ENCODE measurements at places on chromosomes 7 and 10. TPM values are rescaled to one million over a fixed set of nuclear protein-coding genes. Genes with fewer than 3 reads are reported as not detected.
A peak's percentile ranks its signal among the peaks of the same experiment; 100 is the strongest.

ITPRID1 gene
- not detected for total RNA-seq

EEPD1 gene
- 8.8 TPM for total RNA-seq

CALML5 gene
- total RNA-seq, result not detected

LIPM gene
- not detected for total RNA-seq

DNA sequence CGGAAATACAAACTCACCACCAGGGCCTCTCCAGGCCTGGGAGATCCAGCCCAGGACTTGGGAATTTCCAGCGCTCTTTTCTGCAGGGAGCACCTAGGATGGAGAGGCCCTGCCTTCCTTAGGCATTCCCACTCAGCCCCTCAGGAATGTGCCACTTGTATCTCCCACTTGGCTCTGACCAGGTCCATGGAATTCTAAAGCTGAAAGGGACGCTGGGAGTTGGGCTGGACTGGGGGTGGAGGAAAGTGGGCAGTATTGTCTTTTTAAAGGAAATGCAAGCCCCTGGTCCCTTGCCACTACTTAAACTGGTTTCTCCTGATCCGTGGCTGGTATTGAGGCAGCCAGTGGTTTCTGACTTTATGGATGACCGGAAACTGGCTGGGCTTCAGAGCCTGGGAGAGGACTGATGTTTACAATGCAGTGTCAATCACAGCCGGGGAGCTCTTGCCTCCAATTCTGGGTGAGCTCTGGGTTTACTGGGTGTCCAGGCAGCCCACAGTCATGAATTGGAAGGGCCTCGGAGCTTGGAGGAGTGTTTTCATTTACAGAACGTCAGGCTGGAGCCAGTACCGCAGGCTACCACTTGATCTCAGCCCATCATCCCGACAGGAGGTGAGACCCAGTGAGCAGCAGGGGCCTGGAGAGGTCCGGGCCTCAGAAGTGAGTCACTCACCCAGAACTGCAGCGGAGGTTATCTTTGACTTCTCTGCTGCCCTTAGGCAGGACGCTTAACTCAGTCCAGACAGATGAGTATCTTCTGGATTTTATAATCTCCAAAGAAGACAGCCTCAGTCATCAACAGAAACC lies 27.3 kb downstream of the AGAP3 start:
- H3K27me3 ChIP-seq, result no peaks in the 10 kb centered on the region
- H3K36me3 ChIP-seq, result no peaks in the 10 kb centered on the region
- H3K27ac ChIP-seq, result peak overlapping the region; percentile 74
- no peak overlapping the region for H3K4me3 ChIP-seq
- peak; percentile 69 for DNase-seq

GRCh38 chr10:1375346-1376170 lies 319.4 kb downstream of the WDR37 start:
- peaks cover 26% of the 10 kb centered on the region for H3K27me3 ChIP-seq
- H3K36me3 ChIP-seq, result no peaks in the 10 kb centered on the region
- no peak overlapping the region for H3K27ac ChIP-seq

DNA sequence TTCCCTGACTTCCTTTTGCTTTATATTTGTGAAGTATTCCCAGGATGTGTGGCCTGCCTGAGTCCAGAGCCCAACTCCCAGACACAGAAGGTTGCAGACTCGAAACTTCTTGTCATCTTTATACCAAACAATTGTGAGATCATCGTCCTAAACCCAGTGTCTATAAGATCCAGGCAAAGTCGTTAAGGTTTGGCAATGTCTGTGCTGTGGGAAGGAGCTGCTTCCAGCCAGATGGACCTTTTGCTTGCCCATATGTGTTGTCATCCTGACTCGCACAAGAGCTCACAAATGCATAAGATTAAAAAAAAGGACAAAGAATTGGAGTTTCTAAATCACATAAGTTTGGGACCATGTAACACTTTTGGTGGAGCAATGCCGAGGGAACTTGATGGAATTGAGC lies 37.0 kb downstream of the WNT2 start:
- H3K36me3 ChIP-seq, result no peaks in the 10 kb centered on the region
- H3K27ac ChIP-seq, result no peak overlapping the region

All from hepatocyte (in vitro differentiated cells).